ENCODE measurements at places on chromosomes 1 and 21. TPM values are rescaled to one million over a fixed set of nuclear protein-coding genes. Genes with fewer than 3 reads are reported as not detected.

Gene NCAM2
- 4.5 TPM for total RNA-seq

Gene C1QTNF12
- total RNA-seq: 8.2 TPM

Gene TARDBP
- 44.3 TPM for total RNA-seq

Gene GSTM5
- total RNA-seq: 19.4 TPM

Gene BCL2L15
- total RNA-seq: 0.75 TPM

Gene F5
- total RNA-seq: 0.31 TPM

Gene KRTAP19-1
- total RNA-seq: not detected

Gene HES2
- total RNA-seq: not detected

Gene FAM167B
- 2.5 TPM for total RNA-seq

DNA sequence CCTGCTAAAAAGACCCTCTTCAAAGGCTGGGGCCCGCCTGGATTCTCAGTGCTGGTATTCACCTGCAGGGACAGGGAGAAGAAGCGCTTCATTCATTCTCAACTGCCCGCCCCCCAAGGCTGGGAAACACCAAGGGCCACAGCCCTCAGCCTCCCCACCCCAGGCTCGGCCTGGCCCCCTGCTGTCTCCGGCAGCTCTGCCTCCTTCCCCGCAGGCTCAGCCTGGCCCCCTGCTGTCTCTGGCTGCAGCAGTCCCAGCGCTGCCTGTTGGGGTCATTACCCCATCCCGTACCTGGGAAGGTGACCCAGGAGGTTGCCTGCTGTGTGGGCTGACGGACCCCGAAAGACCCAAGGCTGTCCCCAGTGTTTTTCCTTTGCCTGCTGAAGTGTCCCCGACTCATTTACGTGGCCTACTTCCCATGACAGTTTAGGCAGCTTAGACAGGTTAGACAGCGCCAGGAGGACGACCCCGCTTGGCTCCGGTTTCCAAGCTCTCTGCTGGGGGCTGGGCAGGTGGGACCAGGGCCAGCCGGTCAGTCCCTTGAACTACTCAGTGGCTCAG, 22.9 kb upstream of the CLSTN1 start:
- no peak for DNase-seq

- no peak for DNase-seq
Observed at GRCh38 chr1:31574749-31575368, 1.5 kb upstream of the TINAGL1 start.

- peak; percentile 81 for DNase-seq
Observed at GRCh38 chr1:17098446-17099317, 20.6 kb downstream of the PADI2 start.

DNA sequence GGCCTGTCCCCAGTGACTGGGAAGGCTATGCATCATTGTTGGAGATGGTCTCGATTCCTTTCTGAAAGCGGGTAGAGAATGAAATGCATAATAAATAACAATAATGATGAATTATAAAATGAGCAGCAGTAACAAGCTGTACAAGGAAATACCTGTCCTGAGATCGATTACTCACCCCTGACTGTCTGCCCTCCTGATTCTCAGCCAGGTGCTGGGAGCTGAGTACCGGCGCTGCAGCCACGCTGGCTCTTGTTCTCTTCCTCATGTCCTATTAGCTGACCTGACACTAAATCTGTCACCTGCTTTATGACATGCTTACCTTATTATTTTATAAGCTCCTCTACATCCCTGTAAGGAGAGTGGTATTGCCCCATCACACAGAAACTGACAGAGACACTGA, 3.4 kb downstream of the AGPAT3 start:
- no peak for DNase-seq

- peak; percentile 31 for DNase-seq
Observed at GRCh38 chr1:155174324-155175280, 953 bp downstream of the TRIM46 start.

DNA sequence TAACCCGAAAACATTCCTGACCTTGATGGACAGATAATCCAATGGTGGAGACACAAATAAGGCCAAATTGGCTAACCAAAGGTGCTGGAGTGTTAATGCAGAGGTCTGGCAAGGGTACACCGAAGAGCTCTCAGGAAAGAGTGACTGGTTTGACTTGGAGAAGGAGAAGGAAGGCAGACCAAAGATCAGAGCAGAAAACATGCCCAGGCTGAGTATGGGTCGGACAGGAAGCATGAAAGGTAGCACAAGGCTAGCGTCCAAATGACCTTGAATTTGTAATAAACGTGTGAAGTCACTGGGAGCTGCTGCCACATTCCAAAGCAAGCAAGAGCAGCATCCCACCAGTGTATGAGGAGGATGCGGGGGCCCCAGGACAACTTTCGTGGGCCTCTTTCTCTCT, 45.7 kb downstream of the APP start:
- no peak for DNase-seq

DNA sequence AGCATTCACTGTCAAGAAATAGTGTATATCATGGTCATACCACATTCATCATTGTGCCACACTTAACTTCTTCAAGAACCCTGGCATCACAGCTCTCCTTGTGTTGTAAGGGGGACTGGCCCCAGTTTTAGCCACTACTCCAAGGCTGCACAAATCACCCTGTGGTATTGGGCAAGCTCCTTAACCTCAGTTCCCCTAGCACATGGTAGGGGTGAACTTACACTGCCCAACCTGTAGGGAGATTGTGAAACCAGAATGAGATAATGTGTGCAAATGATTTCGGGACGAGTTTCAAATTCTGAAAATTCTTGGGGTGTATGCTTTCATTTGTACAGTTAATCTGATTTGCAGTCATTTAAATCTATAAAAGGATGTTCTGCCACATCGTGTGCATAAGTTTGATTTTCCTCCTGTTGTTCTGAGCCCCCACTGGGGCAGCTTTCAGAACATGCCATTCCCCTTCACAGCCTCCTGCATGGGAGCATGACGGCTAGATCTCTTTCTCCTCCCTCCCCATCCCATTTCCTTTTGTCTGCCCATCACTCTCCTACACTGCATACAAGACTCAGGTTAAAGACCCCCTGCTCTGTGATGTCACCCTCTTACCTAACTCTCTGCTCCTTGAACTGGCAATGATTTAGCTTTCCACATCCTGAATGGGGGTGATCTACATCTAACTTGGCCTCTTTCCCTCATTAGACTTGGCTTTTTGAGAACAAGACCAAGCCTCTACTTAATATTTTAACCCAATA, 290.3 kb downstream of the CHRM3 start:
- no peak for DNase-seq

DNA sequence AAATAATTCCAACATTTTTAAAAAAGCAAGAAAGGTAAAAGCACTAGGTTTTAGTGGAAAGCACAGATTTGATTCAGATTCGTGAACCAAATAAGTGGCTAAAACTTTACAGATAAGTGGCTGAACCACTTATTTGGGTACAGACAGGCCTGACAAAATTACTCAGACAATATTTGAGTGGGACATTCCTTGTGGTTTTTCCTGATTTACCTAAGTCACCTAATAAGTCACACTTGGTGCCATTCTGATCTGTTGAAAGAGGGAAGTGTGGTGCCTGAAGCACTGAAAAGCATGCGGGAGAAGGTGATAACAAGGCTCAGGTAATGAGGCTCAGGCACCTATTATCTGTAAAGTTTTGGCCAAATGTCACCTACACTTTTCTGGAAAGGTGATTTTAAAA, 81.6 kb upstream of the CD55 start:
- DNase-seq: no peak

DNA sequence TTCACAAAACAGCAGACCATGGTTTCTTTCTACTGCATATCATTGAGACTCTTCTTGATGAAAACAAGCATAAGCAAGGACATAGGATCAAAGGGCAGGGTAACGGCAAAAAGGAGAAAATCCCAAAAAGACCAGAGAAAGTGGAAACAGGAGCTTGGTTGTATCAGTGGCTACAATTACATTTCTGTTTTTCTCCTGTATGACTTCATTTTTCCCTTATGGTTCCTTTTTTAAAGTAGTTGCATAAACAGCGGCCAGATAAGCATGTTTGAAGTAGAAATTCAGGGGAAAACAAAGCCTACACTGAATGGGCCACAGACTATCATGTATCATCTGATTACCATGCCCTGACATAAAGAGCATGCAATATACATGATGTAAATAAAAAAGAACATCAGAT, 4.6 kb downstream of the EGLN1 start:
- DNase-seq: no peak
